ENCODE measurements at places on chromosomes 6 and 20.

DNA sequence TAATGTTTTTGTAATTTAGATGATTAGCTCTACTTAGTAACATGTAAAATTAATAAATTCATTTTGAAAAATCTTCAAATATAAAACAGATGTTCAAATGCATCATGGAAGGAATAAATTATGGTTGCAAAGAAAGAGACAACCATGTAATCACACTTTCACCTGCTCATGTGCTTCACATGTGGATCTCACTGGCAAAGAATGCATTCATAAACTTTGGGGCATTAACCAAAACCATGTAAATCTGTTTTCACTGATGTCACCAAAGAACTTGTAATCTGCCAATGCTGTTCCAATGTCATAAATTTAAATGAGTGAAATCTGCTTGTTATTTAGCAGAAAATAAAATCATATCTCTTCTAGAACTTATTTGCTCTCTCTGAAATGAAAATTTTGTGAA lies 142.7 kb downstream of the TENT5A start:
- no peak for DNase-seq

DNA sequence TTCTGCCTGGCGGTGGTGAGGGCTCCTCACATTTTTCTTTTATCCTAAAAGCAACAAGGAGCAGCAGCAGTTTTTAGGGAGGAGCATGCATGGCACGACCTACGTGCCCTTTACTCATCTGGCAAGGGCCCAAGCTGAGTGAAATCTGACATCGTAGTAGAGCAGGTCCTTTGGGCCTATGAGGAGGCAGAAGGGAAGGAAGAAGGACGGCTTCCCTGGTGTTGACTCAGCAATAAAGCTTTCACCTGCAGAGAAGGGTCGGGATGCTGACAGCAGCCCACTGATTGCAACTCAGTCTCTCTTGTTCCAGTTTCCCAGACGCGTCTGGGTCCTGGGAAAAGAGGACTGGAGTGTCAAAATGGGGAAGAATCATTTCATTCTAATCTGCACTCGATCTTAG lies 409.1 kb upstream of the AGPAT4 start:
- no peak for DNase-seq

DNA sequence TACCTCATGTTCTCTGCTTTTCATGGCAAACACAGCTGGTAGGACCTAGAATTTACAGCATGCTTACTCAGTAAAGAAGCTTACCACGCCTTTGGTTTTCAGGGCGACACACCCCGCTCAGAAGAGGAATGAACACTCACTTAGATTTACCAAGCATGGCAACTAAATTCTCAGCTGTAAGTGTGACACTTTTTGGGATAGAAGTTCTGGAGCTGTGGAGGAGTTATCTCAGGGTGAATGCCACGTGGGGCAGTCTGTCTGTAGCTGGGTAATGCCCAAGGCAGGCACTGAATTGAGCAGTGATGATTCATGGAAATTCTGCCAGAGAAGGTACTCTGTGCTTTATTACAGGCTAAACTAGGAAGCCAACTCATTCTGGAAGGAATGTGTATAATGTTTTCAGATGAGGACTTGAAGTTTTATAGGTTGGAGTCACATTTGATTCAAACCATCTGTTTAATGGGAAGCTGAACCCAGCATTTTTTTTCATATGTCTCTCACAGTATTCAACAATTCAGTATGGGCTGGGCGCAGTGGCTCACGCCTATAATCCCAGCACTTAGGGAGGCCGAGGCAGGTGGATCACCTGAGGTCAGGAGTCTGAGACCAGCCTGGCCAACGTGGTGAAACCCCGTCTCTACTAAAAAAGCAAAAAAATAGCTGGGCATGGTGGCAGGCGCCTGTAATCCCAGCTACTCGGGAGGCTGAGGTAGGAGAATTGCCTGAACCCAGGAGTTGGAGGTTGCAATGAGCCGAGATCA lies 3.5 kb upstream of the PRIM2 start:
- DNase-seq = no peak

- no peak for DNase-seq
Measured at GRCh38 chr6:46306431-46306830, 135.7 kb upstream of the ENPP5 start.

DNA sequence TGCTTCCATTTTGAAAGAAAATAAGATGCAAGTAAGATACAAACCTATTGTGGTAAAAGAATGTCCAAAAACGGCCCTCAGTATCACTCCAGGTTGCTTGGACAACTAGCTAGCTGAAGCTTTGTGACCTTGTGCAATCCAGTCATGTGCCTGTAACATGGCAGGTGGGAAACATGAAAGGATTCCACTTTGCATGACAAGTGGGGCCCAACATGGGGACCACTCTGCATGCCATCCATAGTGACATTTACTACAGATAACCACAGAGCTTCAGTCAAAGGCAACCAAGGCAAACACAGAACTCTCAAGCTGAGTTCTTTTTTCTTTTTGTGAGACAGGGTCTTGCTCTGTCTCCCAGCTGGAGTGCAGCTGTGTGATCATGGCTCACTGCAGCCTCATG lies 15.8 kb upstream of the FBXO9 start:
- no peak for DNase-seq

DNA sequence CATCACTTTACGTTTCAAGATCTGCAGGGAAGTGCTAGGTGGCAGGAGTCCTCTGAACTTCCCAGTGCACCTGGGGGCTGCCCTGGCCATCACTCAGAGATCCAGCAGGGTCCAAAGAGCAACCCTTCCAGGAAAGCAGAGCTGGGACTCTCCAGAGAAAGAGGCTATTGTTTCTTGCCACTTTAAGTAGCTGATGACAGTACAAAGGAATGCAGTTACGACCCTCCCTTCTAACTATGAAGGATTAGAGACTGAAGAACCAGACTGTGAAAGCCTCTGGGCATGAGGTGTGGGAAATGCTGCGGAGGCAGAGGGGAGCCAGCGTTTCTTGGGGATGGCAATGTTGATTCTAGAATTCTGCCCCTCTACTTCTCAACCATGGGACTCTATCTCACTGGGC lies 189.1 kb upstream of the SUPT3H start:
- no peak for DNase-seq

DNA sequence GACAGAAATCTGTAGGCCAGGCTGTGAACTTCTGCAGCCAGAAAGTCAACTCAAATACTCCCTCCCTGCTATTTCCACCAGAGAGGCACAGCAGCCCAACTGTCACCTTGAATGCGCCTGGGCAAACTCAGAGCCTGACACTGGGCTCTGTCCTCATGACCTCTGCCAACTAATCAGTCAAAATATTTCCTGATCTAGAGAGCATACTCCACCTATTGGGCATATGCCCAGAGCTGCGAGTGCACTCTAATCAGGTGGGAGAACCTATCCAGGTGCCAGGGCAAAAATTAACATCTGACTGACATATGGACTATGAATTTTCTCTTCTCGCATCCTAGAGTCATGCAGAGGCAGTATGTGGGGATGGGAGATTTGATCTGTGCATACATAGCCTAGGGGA lies 406.3 kb upstream of the RUNX2 start:
- DNase-seq = no peak

- no peak for DNase-seq
Measured at GRCh38 chr6:43298565-43299337, 691 bp downstream of the SLC22A7 start.

DNA sequence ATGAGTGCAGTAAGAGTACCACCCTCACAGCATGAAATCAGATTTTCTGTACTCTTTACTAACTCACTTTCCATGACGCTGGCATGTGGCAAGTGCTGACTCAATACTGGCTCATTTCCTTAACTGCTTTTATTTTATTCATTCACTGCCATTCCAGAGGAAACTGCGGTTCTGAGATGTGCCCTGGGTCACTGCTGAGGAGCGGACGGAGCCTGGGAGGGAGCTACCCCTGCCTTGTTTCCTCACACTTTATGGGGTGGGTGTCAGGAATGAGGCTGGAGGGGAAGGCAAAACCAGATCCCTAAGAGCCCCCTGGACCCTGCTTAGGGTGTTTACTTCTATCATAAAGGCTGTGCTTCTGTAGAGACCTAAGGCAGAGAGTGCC lies 14.4 kb downstream of the NT5E start:
- no peak for DNase-seq

- no peak for DNase-seq
Measured at GRCh38 chr6:155213611-155214372, 50.0 kb upstream of the CLDN20 start.

- no peak for DNase-seq
Measured at GRCh38 chr6:7418238-7418905, 28.8 kb downstream of the RIOK1 start.

- DNase-seq = no peak
Measured at GRCh38 chr6:46655803-46656202, 3.0 kb downstream of the SLC25A27 start.

DNA sequence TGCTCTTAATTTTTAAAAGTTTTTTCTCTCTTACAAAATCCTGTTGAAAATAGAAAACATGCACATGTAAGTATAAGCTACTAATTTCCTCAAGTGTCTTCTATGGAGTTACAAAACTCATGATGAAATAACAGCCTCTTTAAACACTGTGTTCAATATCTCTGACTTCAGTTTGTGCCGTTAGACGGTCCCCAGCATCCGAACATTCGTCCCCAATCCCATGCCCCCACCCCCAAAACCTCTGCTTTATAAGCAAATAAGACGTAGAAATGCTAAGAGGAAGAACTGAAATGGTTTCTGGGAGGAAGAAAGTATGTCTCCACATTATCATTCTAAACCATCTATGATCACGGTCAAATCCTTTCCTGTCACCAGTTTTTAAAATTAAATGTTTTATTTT lies 31.7 kb upstream of the MYB start:
- DNase-seq = no peak

- DNase-seq = no peak
Measured at GRCh38 chr20:11432407-11432806, 485.3 kb upstream of the BTBD3 start.

DNA sequence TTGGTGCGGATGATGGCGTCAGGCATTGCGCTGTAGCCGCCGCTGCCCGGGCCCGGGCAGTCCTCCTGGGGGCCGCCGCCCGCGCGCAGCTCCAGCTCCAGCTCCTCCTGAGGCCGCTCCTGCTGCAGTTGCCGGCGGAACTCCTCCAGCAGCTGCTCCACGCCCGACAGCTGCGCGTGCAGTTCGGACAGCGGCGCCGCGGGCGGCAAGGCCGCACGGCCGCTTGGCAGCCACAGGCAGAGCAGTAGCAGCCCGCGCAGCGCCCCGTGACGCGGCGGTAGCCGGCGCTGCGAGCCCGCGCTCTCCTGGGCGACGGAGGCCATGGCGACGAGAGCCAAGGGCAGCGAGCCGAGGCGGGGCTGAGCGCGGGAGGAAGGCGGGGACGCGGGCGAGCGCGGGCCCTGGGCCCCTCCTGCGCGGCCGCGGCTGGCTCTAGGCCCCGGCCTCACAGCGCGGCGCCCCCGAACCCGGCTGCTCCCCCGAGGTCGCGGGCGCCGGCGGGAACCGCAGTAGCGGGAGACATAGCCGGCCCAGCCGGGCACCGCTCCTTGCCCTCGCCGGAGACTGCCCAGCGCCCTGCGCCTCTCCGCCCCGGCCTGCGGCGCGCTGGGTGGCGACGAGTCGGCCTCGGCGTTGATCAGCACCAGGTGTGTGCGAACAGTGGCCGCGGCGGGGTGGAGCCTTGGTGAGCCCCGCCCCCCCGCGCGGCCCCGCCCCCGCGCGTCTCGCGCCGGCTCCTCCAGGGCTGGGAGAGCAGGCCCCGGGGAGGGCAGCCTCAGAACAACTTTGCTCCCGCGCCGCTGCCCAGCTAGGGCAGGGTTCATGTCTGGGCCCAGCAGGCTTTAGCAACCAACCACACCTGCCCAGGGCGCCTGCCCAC lies at the start of gene LRP11:
Gene LRP11, minus strand, starts transcription at position 662 of the 880 bp plus-strand sequence. Its CDS starts 339 bp downstream, at position 323.
- peak; percentile 87 for DNase-seq

GRCh38 chr6:5450073-5450472 lies 188.8 kb downstream of the FARS2 start:
- DNase-seq = no peak

DNA sequence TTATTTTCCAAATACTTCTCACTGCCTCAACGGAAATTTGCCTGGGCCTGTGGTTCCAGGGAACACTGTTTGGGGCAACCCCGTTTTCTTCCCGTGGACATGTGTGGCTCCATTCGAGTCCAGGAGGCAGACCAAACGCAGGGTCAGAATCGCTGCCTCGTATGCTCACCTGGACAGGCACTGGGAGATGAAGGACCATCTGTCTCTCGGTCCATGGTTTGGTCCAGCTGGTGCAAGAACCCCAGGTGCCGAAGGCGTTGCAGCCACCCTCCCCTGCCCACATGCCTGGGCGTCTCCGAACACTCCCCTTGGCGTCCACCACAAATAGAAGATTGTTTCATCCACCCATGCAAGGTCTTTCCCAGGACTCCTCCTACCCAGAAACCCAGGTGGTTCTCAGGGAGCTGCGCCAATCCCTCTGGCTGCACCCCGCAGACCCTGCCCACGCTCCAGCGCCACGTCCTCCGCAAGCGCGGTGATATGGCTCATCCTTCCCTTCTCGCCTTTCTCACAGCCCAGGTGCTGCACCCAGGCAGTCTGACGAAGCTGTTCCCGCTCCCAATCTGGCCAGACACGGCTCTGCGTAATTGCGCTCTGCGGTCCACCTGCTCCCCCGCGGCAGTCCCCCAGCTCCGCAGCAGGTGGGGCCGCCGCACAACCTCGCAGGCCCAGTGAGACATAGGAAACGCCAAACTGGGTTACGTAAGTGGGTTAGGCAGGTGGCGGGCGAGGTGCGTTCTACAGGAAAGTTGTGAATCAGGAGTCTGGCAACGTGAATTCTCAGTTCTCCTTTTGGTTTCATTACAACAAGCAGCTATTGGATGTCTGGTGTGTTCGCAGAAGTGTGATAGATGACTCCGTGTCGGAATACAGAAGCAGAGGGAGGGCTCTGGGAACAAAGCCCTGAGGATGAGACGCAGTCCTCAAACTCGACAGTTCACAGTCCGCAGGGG lies 146.2 kb upstream of the ECI2 start:
- peak; percentile 21 for DNase-seq

DNA sequence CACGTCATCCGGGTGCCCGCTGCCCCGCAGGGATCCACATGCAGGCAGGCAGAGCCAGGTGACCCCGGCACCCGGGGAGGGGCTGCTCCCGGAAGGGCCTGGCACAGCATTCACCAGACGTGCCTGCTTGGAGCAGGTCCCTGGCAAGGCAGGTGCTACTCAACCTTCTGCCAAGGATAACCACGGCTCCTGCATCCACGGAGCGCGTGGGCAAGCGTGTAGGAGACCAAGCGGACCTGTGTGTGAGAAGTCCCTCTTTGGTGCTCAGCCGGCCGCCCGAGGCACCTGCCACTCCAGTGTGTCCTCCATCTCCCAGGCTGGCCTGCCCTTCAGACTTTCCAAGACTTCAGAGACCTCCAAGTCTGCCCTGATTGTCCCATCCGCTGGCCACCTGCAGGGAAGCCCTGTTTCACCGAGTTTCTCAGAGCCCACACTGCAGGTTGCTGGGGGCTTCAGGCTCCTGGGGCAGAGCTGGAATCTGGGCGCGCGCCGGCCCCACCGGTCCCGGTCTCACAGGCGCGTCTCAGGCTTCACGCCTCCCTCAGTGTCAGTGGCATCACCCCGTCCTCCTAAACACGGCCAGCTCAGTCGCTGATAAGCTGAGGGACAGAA lies 124.3 kb downstream of the DLL1 start:
- DNase-seq = no peak
